Caudate nucleus (tissue), 63 donors: ENCODE measurements at places on chromosomes 12 and 14.

GRCh38 chr12:65822732-65823512, 1.4 kb upstream of the HMGA2 start:
- DNase-seq: no peak

DNA sequence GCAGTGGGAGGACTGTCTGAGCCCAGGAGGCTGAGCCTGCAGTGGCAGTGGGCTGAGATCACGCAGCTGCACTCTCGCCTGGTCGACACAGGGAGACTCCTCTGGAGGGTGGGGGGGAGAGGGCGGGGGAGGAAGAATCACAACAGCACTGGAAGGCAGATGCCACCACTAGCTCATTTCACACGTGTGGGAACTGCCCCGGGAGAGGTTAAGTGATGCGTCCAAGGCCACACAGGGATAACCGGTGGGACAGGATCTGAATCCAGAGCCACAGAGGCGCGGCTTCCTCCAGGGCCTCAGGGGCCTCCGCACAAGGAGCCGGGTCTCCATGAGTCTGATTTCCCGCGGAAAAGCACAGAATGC, 20.8 kb downstream of the STX2 start:
- DNase-seq: no peak

DNA sequence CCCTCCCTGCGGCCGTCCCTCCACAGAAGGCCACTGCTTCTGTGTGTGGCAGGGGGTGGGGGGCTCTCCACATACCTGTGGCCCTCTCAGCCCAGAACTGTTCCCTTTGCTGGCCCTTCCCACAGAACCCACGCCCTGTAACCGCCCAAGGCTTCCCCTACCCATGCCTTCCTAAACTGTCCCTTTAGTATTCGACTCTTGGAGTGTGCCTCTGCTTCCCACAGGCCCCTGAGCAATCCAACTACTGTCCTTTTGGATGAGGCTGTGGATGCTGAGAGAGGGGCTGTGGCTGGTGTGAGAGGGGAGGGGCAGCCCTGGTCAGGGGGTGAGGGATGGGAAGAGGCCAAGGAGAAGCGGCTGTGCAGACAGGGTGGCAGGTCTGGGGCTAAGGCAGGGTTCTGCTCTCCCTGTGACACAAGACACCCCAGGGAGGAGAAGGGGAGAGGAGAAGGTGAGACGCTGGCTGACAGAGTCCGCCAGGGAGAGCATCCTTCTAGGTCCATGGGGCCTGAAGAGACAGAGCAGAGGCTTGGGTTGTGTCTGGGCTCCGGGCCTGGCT, 46.0 kb downstream of the DLK1 start:
- DNase-seq: no peak

DNA sequence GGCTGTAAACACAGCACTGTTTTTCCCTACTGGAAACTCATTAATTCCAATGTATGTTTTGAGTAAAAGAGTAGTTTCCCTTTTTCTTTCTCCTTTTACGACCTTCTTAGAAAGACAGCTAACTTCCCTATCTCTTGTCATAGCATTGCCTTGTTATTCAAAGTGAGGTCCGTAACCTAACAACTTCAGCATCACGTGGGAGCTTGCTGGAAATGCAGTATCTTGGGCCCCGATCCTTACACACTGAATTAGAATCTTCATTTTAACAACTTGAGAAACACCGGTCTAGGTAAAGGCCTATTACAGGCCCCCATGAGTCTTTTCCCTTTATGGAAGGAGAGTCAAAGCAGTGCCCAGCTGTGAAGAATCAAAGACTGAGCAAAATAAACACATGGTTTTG, 230.7 kb upstream of the PRKD1 start:
- no peak for DNase-seq

DNA sequence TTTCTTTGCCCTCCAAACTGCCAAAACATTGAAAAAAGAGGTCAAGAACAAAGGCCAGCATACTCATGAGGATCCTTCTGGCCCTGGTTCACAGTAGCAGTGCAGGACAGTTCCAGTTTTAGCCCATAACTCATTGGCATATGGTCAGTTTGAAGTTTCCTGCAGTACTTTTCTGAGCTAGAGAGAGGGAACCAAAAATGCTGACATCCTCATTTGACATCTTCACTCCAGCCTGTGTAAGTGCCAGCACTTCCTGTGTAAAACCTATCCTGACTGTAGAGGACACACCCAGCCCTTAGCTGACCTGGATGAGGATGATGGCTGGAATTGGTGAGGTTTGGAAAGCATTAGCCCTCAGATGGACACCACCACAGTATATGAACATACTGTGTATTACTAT, 84.1 kb downstream of the FGD4 start:
- no peak for DNase-seq

GRCh38 chr12:83318386-83319098, 631.8 kb downstream of the TMTC2 start:
- DNase-seq: no peak

DNA sequence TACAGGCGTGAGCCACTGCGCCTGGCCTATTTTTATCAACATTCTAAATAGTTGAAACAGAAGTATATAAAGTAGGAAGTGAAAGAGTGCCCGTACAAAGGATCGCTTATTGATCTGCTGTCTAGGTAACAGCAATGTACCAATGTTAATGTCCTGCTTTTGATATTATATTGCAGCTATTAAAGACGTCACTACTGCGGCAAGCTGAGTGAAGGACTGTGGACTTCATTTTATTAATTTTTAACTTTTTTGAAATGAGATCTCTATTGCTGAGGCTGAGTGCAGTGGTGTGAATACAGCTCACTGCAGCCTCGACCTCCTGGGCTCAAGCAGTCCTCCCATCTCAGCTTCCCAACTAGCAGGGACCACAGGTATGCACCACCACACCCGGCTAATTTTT, 10.8 kb downstream of the PTGR2 start:
- no peak for DNase-seq

DNA sequence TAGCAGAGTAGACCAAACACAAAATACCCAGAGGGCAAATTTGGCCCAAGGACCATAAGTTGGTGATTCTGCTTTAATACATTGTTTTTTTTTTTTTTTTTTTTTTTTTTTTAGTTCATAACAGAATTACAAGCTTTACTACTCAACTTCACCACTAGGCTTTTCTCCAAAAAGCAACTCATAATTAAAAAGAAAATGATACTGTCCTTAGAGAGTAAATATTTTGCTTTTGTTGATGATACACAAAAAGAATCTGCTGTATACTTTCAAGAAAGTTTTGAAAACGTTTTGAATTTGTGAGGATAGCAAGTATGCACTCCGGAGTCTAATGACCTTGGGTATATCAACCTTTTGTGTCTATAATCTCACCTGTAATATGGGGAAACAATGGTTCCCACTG, 68.9 kb upstream of the LMO3 start:
- no peak for DNase-seq

DNA sequence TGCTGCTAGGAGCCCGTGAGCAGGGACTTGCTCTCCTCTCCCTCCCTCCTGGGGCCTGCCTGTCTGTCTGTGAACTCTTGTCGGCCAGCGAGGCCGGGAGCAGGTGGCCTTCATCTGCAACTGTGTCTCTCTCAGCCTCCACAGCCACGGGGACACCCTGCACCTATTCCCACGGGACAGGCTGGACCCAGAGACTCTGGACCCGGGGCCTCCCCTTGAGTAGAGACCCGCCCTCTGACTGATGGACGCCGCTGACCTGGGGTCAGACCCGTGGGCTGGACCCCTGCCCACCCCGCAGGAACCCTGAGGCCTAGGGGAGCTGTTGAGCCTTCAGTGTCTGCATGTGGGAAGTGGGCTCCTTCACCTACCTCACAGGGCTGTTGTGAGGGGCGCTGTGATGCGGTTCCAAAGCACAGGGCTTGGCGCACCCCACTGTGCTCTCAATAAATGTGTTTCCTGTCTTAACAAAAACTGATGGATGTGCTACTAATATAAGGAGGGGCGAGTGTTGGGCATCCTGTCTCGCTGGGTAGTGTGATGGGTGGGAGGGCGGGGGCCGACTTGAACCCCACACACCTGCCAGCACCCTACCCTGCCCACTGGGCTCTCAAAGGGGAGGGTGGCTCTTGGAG, 34.8 kb downstream of the MEG3 start:
- no peak for DNase-seq

GRCh38 chr12:58224536-58225105, 283.3 kb downstream of the ATP23 start:
- no peak for DNase-seq

DNA sequence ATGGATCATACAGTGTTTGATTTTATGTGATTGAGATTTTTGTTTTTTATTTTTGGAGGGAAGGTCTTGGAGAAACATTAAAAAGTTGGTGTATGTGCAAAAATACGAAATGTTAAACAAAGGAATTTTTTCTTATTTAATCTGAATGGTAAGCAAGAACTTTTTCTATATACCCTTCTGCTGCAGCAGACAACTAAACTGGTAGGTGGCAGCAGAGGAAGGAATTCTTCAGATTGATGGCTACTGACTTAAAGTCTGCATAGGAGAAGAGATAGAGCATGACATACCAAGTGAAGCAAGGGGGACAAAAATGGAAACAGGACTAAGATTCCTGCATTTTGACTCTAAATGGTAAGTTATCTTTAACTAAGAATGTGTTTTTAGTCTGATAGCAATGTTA, 42.0 kb upstream of the A2ML1 start:
- DNase-seq: no peak

- DNase-seq: no peak
Observed at GRCh38 chr12:65195387-65196055, 26.1 kb downstream of the LEMD3 start.

DNA sequence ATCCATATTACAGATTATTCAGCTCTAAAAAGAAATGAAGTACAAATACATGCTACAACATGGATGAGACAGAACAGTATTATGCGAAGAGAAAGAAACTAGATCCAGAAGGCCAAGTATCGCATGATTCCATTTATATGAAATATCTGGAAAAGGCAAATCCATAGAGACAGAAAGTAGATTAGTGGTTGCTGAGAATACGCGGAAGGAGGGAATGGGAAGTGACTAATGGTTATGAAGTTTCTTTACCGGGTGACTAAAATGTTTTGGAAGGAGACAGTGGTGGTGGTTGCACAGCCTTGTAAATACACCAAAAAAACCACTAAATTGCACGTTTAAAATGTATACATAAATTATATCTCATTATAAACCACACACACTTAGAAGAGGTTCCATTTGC, 12.5 kb downstream of the PRDM4 start:
- DNase-seq: no peak

DNA sequence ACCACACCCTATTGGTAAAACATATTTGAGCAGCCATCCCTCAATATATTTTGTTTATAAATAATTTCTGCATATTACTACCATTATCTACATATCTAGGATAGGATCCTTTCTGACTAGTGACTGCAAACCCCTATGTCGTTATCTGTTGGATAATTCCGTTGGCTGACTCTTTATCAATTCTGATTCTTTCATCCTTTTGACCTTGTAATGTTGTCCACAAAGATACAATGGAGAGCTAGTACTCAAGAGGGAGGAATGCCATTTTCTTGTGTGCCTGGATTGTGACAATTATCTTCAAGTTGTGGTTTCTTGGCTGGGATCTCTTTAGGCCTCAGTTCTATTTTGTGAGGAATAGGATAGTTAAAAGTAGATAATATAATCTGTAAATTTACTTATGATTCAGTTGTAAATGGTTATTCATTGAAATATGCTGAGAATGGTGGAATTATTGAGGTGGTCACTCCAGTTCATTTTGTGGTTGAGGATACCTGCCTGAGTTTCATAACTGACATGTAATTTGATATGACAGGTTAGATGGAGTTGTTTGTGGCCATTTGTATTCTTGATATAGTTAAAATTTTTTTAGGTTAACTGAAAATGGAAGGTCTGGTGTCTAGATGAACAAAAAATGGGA, 10.1 kb downstream of the CHST11 start:
- no peak for DNase-seq

DNA sequence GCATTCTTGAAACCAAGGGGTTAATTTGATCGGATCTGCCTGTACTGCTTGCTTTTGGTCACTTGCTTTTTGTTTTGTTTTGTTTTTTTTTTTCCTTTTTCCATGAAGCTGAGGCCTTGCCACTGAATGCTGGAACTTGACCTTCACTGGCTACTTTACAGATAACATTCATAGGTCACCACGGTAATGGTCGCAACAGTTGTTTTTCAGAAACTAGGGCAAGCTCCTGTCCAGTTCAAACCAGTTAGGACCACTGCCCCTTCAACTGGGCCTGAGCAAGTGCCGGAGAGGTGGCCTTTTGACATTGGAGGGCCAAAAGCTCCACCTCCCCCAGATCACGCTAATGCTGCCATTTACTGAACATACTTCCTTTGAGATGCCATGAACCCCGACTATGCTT, 147.6 kb downstream of the FOXN3 start:
- no peak for DNase-seq

DNA sequence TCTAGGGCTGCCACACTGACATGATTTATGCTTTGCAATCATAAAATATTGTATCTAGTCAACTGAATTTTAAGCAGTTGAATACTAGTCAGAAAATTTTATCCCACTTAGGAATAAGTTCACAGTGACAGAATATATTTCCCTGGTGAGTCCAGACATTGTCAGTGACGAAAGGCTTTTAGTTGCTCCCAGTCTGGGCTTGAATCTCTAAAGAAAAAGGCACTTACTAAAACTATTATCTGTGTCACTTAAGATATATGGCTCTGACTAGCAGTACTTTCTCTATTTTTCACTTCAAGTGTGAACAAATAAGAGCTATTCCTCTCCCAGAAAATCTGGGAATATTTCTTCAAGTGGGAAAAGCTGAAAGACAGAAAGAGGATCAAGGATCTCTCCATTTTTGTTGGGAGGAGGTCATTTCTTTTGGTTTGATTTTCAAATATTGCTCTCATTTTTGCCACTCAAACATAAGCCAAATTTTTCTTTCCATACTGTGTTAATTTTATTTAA, 1262.3 kb upstream of the USP15 start:
- no peak for DNase-seq

GRCh38 chr12:123659996-123660727, 10.8 kb upstream of the TCTN2 start:
- no peak for DNase-seq

GRCh38 chr14:67514650-67515385, 18.3 kb upstream of the PLEKHH1 start:
- DNase-seq: no peak

DNA sequence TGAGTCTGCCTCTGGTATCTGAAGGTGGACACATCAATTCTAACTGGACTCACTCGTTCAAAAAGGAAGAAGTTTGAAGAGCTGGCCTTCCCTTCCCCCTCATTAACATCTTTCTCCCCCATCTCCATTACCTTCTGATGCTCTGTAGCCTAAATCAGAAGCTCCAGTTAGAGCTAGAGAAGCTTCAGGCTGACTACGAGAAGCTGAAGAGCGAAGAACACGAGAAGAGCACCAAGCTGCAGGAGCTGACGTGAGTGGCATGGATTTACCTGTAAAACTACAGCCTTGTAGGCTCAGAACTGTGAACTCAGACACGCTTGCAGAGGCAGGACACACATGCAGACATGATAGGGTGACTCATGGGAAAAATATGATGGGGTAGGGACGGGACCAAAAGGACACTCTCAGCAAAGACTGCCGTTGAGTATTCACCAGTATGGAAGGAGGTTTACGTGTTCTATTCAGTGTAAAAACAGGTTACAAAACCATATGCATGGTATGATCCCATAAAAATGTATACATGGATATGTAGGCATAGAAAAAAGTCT, 14.3 kb upstream of the PIP4K2C start:
- DNase-seq: no peak
